ENCODE measurements at places on chromosomes 2 and 18. TPM values are rescaled to one million over a fixed set of nuclear protein-coding genes. Genes with fewer than 3 reads are reported as not detected.

The RSAD2 gene
- 2.8 TPM for polyA plus RNA-seq

The DNER gene
- polyA plus RNA-seq: 446 TPM

The OXER1 gene
- 1.6 TPM for polyA plus RNA-seq

The C2orf42 gene
- 16.4 TPM for polyA plus RNA-seq

The CIB4 gene
- not detected for polyA plus RNA-seq
